ENCODE measurements at places on chromosomes 1 and 21. TPM values are rescaled to one million over a fixed set of nuclear protein-coding genes. Genes with fewer than 3 reads are reported as not detected.
A peak's percentile ranks its signal among the peaks of the same experiment; 100 is the strongest.

The LYPD8 gene
- not detected for total RNA-seq

- H3K27ac ChIP-seq: no peak overlapping the region
- H3K27me3 ChIP-seq: no peaks in the 10 kb centered on the region
- H3K36me3 ChIP-seq: peaks cover 5% of the 10 kb centered on the region
- no peak for DNase-seq
Observed at GRCh38 chr1:42282867-42283583, 52.0 kb downstream of the FOXJ3 start.

DNA sequence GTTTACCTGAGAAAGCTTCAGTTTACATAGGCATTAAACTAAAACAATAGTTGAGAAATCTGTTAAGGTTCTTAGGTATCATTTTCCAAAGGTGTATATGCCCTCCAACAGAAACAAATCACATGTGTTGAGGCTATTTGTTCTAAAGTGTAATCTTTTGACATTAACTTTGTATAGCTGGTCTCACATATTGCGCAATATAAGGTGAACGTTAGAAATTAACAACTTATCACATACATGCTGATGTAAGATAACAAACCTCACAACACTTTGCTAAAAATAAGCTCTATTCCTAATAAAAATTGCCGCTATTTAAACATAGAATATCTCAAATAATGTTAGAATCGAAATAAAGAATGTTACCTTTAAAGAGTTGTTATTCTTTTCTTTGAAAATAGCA lies 340.6 kb downstream of the SRGAP2C start:
- no peak overlapping the region for H3K4me3 ChIP-seq
- H3K36me3 ChIP-seq: no peaks in the 10 kb centered on the region
- no peaks in the 10 kb centered on the region for H3K27me3 ChIP-seq
- H3K4me1 ChIP-seq: peaks cover 9% of the 10 kb centered on the region

DNA sequence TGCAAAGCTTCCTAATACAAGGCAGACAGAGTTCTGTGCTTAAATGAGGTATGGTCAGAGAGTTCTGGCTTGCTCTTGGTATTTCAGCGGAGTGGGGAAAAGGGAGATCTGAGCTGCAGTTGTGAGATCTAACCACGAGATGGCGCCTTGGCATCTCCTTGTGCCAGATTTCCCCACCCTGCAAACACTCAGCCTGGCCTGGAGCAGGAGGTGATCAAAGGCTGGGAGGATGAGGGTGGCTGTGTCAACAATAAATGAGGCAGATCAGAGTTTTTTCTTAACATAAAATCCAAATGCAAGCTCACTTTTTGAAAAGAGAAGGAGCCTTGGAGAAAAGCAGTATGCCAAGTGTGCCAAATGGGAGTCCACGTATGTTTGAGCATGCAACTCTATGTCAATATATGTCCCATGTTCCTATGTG lies 4.1 kb upstream of the TFAP2E start:
- H3K4me3 ChIP-seq: no peak overlapping the region
- H3K4me1 ChIP-seq: no peaks in the 10 kb centered on the region
- H3K27ac ChIP-seq: no peak overlapping the region
- peaks cover 52% of the 10 kb centered on the region for H3K27me3 ChIP-seq
- DNase-seq: peak; percentile 60

DNA sequence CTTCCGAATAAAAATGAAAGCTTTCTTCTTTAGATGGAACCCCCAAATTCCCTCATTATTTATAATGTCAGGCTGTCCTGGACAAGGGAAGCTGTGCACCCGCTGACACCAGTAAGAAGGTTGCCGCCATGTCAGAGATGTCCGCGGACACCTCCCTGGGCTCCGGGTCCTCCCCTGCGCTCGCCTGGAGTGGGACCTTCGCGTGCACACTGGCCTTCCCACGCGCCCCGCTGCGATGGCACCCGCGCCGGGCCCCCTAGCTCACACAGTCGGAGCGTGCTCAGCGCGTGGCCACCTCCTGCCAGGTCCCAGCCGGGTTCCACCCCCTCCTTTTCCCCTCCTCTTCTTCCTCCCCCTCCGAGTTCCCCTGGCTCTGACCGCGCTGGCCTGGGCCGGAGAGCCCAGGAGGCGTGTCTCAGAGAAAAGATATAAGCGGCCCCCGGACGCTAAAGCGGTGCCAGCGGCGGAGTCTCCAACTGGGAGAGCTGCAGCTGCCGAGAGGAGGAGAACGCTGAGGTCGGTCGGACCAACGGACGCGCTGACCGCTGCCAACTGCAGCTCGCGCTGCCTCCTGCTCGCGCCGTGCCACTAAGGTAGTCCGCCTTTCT lies at the start of gene G0S2:
TSS of gene G0S2 (plus strand) at position 456 of the 608 bp plus-strand sequence. CDS start 273 bp downstream, outside the sequence.
- peak within 1 kb of the TSS; percentile 66 for H3K4me3 ChIP-seq
- H3K27me3 ChIP-seq: peaks cover 85% of the 10 kb centered on the region
- H3K4me1 ChIP-seq: peaks cover 25% of the 10 kb centered on the region
- H3K36me3 ChIP-seq: no peaks in the 10 kb centered on the region
- DNase-seq: peak; percentile 24

Data from progenitor cell of endocrine pancreas (in vitro differentiated cells).